Activated CD4-positive, alpha-beta T cell treated with anti-CD3 and anti-CD28 coated beads for 48 hours (primary cell): ENCODE measurements at places on chromosomes 2 and 18.

DNA sequence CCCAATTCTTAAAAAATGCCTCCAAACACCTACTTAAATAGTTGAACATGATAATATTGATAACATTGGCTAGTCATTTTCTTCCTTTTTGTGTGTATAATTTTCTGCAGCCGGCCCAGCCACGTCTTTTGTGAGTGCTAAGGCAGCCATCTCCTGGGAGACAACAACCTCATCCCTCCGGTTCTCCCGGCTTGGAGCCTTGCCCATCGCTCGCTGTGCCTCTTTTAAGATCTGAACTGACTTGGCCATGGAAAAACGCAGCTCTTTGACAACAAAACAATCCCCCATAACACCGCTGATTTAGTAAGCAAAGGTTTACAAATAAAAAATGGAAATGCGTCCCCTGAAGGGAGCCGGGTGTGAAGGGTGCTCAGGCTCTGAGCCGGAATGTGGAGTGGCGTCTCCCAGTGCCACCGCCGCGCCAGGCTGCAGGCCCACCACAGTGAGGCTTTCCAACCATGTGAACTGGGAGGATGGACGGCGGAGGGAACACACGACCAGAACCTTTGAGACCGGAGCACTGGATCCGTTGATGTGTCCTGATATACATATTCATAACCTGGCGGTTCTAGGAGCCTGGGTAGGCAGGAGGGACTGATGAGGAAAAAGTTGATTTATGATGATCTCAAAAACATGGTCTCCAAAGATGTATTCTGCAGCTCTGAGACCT, 87.4 kb downstream of the SMIM21 start:
- no peak for DNase-seq

DNA sequence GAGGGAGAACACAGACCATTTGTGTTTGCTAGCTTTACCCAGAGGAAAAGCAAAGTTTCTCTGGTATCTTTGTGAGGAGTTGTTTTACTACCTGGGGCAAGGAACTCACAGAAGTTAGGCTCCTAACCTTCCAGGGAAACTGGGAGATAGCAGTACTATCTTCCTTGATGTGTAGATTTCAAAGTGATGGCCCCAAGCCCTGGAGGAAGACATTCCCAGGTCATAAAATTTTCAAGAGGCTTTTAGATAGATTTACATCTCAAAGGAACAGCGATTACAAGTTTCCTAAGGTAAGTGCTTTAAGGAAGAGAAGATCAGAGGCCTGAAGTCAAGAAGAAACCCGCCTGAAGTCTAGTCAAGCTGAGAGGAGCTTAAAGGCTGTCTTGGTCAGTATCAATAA, 1187.8 kb upstream of the TMEFF2 start:
- DNase-seq: no peak

DNA sequence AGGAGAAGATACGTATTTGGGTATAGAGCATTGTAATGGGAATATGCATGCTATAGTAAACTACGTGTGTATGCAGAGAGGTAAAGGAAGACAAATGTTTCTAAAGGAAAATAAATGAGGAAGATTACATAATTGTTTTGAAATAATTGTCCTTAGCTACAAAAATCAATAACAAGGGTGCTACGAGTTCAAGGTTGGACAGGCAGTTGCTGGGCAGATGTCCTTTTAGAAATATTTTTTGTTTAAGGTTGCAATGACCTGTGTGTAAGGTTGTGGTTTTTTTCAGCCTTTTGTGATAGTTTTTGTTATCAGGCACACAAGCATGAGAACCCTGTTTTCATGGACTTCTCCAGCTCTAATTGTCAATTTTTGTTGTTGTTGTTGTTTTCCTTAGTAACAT, 1304.1 kb upstream of the CHAC2 start:
- DNase-seq: no peak

- DNase-seq: no peak
These were observed 22.7 kb downstream of the RNF152 start for GRCh38 chr18:61870151-61870550.

- DNase-seq: no peak
These were observed 81.1 kb downstream of the TRIB2 start for GRCh38 chr2:12797815-12798214.

DNA sequence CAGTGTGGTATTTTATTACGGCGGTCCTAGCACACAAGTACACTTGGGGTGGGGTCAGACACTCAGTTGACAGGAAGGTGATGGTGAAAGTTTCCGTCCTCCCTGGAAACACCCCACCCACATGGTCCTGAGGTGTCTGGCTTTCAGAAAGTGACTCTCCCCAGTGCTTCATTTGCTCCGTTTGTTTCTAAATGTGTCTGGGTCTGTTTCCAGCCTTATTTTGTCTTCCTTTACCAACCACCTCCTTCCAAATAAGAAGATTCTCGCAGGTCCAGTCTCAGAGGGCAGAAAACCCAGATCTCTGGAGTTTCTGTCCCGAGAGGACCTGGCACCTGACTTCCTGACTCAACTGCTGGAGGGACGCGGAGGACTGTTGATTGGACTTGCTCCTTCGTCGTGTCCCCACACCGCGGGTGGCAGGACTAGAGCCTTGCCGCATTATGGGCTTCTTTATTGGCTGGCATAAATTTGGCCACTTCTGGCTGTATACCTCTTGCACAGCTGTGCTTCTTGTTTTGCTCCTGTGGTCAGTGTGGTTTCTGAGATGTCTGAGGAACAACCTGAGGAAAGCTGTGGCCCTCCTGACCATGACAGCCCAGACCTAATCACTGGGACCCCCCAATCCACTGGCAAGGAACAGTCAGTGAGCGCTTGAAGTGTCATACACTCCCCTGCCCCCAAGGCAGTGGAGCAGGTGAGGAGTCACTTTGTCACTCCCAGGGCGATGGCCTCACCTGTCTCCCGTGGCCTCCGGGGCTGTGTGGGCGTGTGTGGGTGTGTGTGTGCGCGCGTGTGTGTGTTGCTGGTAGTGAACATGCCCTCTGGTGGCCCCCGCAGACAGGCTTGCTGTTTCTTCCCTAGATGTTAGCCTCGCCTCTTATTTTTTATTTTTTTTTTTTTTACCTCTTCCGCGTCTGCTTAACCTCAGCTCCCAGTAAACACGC, 45.6 kb downstream of the MEX3C start:
- peak; percentile 81 for DNase-seq

GRCh38 chr2:59935005-59935404, 618.4 kb downstream of the BCL11A start:
- no peak for DNase-seq

DNA sequence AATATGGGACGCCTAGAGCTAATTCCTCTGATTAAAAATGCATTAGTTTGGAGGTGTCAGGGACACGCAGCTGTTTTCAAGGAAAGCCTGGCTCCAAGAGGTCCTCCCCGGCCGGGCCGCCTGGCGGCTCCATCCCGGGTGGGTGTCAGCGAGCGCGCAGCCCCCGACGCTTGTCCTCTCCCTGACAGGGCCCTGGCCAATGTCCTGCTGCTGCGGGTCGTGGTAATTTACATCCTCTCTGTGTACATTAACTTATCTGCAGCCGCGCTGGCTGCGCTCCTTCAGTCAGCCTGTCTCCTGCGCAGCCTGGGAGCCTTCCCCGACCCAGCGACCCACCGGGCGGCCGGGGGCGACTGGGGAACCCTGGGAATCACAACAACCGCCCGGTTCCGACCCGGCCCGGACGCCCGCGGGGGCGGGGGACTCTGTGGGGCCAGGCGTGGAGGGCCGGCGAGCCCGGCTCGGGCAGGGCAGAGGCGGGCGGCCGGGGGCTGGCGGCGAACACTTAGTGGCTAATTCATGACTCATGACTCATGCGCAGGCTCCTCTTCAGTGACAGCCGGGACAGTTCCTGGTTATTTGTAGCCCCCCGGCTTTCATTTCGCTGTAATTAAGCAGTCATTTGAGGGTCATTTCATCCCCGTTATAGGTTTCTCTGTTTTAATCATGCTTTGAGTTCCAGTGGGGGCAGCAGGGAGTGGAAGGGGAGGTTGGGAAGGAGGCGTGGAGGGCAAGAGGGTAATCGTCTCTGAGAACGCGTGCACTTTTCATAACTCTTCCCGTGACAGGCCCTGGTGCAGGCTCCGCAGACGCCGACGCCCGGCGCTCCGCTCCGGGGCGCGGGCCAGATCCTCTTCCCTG, 141.9 kb upstream of the CTAGE1 start:
- DNase-seq: peak; percentile 2

- no peak for DNase-seq
These were observed 9.5 kb downstream of the RTTN start for GRCh38 chr18:70195852-70196434.

DNA sequence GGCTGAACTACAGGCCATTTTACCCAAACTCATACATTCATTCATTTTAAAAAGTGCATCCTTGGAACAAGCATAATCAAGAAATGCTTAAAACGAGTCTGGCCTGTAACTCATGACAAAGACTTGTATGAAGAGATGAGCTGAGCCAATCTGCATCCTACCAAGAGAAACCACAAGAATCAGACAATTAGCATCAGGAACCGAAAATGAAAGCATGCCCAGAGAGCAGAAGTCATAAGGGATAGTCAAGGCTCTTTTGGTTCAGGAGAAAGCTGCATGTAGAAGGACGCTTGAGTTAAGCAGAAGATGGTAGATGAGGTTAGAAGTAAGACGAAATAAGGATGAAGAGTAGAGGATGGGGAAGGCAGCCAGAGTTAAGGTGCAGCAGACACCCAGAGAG, 137.0 kb upstream of the CTNNA2 start:
- DNase-seq: no peak

DNA sequence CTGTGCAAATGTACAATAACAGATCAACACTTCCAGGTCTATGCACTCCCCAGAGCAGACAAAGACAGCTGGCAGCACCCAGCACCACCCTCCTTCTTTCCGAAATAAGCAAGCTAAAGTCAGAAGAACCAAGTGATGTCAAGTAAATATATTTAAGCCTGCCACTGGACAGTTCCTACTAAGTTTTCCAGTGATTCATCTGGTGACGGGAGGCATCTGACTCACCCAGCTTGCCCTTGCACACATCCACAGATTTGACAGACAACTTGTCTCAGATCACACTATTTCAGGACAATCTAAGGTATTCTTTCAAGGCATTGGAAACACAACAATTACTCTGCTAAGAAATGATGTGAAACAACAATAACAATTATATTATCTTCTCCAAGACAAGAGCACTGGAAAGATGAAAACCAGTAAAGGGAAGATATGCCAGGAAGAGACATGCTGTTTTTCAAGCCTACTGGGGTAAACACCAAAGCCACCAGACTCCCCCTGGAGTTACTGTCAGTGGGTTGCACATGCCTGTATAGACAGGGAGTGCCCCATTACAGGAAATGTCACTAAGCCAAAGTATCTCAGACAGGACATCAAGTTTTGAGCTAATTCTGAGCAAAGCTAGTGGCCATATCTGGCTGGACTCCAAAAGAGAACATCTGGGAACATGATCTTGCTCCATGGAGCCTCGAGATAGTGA, 287.9 kb upstream of the KLHL29 start:
- DNase-seq: no peak

DNA sequence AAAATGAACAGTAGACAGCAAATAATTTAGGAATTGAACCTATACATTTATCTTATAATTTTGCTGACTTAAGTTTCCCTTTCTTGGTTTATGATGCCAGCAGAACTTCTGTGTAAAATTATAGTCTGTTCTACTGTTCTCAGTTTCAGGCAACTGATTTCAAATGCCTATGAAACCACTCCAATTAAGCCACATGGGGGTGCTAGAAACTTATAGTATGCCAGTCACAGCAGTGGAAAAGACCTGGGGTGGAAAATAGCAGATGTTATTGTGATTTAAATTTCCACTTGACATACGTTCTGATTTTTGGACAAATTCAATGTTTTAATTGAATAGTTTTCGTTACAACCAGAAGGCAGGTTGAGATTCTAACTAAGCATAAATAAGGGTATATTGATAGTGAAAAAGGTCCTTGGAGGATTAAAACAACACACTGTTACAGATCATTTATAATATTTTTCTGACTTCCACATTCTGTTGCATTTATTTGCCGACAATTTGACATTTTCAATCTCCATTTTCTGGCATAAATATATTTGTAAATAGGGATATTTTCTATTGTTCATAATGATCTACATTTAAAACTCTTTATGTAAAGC, 61.4 kb downstream of the CPS1 start:
- DNase-seq: no peak

- DNase-seq: peak; percentile 88
These were observed 31.1 kb downstream of the HDAC4 start for GRCh38 chr2:239369631-239370161.

DNA sequence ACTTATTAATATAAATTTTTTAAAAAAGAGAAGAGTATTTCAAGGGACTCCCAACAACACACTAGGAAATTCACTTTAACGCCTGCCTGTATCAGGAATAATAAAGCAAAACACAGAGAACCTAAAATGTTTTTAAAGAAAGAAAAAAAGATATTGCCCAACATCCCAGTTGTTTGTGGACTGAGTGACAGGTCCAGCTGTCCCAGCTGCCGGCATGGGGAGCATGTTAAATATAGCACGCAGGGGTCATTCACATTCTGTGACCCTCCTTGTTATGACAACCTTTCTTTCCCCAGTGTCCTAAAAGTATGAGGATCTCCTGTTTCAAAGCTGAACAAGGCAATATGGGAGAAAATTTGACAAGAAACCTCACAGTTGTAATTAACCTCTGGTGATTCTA, 4.4 kb downstream of the KLHL41 start:
- DNase-seq: no peak

GRCh38 chr2:12935222-12935621, 218.5 kb downstream of the TRIB2 start:
- no peak for DNase-seq

DNA sequence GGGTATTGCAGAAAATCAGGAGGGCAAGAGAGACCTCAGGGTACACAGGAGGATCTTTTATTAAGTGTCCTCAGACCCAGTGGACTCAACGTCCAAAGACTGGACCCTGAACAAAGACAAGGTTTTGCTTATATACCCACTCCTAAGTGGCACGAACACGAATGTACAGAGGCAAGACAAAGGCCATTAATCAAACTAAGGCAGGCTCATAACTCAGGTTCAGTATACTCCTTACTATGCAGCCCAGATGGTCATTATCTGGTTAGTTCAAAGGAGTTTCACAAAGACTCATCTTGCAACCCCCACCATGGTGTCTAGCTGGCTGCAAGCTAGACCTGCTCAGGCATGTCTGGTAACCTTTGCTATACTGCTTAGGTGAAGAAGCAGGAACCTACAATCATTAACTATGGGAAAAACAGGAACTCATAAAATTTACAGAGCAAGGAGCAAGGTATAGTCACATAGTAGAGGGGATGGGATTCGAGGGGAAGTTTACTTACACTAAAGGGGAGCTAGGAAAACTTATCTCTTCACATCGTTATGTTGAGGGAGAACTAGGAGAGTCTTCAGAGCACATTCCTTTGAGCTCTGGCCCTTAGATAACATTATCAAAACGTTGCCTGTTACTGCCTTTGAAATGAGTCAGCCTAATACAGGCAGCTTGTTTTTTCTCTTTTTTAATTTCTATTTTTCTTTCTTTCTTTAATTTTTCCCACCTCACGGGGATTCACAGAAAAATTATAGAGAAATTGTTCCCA, 33.9 kb downstream of the SLC4A3 start:
- DNase-seq: no peak

GRCh38 chr2:241217320-241218031, 29.0 kb downstream of the ANO7 start:
- DNase-seq: peak; percentile 39

DNA sequence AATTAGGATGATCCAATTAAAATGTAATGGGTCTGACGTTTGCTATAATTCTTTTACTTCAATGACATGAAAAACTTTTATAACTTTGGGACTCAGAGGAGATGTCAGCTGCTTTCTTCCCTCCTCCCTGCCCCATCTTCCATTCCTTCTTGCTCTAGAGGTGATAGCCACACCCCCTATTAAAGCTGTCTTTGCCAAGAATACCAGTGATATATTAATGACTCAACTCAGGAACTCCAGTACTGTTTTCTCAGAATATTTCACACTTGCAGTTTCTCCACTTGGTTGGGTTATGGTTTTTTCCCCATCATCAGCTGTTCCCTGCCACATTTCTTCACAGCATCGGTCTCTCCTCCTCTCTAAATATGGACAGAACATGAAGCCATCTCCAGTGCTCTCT, 184.0 kb downstream of the KCNE4 start:
- DNase-seq: no peak
